NCI-H2171 treated with DMSO at 0.1 percent for 48 hours (cell line): ENCODE measurements at places on chromosomes 3 and 15.
A peak's percentile ranks its signal among the peaks of the same experiment; 100 is the strongest.

- no peak for DNase-seq
These were observed 62.9 kb upstream of the NR2E3 start for GRCh38 chr15:71747128-71748083.

DNA sequence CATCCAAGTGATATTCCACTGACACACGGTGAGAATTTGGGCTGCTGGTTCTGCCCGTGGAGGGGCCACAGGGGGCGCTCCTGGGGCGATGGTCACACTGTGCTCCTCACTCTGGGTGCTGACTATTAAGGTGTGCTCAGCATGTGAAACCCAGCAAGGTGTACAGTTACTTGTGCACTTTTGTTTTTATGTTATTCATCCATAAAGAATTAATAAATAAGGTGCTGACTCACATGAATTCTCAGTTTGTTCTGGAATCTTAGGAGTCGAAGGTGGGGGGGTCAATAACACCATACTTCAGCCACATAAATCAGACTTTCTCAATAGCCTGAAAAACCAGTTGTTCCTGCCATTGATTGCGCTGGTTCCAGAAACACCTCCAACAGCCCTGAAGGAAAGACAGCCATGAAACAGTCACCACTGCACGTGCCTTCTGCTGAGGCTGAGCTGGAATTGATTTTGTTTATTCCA lies 53.5 kb upstream of the SPATA12 start:
- no peak for DNase-seq

- no peak for DNase-seq
These were observed 5.8 kb upstream of the ATP11B start for GRCh38 chr3:182787302-182788036.

DNA sequence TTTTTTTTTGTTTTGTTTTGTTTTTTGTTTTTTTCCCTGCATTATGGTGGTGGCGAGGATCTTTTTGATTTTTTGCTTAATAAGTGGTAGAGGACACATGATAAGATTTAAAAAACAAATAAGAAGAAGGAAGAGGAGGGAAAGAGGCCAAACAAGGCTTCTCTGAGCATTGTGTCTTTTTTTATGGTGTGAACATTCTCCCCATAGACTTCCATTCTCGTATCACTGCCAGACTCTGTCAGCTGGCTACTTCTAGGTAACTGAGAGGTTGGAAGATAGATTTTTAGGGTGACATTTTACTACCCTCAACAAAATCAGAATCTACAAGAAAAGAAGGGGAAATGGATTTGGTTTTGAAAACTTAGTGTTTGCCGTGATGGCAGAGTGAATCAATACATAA lies 3.8 kb downstream of the NLGN1 start:
- DNase-seq = no peak

DNA sequence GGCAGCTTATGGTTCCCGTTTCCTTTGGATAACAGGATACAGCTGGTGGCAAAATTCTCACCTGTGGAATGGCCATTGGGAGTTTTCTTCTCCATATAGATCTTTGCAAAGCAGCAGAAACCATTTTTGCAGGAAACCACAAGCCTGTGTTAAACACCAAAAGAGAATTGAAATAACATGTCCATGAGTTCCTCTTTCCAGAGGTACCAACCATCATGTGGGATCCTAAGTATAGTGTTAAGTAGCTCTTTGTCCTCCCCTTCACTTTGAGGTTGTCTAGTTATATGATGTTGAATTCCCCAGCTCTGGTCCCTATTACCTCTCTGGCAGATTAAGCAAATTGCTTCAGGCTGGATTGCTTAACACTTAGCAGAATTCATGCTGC lies 94.9 kb downstream of the AKAP13 start:
- no peak for DNase-seq

DNA sequence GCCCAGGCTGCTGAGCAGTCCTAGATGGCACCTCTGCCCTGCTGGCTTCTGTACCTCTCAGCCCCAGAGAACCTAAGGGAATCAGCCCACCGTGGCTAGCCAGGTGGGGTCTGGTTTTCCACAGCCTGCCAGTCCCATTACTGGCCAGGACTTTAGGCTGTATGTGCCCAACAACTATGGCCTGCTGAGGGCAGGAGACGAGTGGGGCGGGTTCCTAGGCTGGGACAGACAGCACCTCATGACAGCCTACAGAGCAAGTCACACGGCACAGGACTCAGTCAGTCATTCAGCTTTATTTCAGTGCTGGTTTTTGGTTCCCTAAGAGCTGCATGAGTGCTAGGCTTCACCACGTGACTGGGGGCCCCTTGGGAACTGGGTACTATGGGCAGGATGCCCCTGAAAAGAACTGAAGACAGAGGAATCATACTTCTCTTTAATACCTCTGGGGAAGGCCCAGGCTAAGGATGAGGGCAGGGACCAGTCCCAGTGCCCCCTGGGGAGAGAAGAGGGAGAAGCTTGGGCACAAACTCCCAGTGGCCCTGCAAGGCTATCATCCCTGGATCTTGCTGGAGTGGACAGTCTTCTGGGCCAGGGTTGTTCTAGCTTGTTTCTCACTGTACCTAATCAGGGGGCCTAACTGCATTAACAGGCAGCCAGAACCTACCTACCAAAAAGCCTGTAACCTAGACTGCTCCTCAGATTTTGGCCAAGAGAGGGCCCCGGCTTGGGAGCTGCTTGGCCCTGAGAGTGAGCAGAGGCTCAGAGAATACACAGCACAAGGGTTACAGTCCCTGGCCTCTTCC lies 14.8 kb downstream of the CLK3 start:
- DNase-seq = peak; percentile 27

- peak; percentile 66 for DNase-seq
These were observed 126.0 kb downstream of the FMN1 start for GRCh38 chr15:33068511-33068990.

DNA sequence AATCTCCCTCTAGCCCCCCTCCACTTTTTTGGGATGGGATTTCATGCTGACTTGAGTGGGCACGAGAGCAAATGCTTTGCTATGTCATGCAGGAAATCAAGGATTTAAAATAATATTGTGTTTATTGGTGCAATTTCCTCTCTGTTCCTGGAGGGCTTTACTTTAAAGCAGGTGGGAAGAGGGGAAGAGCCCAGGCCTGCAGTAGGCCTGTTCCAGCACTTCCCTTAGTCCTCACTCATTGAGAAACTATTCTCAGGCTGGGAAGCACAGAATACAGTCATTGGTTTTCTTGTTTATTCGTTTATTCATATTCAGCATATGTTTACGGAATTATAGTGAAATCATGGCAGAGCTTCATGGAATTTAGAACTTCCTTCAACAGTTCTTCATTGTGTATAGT lies 41.7 kb upstream of the SPSB4 start:
- no peak for DNase-seq

GRCh38 chr3:197686899-197687298 lies 49.8 kb downstream of the RUBCN start:
- no peak for DNase-seq

GRCh38 chr3:112709911-112710310 lies 69.0 kb upstream of the CCDC80 start:
- no peak for DNase-seq

DNA sequence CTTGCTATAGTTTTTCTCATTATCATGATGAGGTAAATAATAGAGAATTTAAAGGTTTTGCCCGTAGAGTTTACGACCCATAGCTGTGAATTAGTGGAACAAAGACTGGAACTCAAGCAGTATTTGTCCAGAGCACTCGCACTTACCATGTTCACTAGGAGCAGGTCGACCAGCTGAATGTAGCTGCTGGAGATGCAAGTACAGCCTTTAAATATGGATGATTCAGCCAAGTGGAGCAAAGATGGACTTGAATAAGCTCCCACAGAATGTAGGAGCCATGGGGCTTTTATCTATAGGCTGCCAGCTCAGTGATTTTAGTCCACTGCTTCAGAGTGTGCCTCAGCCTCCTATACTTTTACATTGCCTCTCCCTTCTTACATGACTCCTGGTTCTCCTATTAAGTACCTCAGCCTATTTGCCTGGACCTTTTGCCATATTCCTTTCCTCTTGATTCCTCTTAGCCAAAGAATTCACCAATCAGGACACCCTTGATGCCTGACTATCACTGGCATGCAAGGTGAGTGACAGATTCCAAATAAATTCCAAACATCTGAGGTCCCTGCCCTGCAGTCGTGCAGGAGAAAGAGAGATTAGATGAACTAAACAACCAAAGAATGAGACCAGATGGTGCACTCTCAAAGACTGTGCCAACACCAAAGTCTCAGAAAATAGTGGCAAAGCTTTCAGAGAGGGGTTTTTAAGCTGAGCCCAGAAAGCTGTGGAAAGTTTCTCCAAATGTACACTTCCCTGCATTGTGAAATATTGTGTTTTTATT lies 3.9 kb downstream of the MKRN3 start:
- DNase-seq = peak; percentile 1

GRCh38 chr15:92924216-92924615 lies 24.1 kb downstream of the CHD2 start:
- DNase-seq = no peak

DNA sequence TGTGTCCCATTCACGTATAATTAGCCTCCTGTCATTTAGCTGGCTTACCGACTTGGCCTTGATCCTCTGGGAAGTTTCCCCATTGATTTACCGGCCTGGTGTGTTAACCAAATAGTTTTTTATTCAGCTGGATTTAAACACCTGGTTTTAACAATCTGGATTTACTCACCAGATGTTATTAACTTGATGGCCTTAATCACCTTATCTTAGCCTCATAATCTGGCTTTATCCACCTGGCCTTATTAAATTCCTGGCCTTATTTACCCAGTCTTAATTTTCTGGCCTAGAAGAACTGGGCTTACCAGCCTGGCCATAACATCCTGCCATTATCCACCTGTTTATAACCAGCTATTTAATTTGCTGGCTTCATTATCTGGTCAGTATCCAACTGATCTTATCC lies 89.9 kb downstream of the IL12A start:
- no peak for DNase-seq
